ENCODE measurements at places on chromosomes 4 and X. TPM values are rescaled to one million over a fixed set of nuclear protein-coding genes. Genes with fewer than 3 reads are reported as not detected.

KLF8 gene
- polyA plus RNA-seq, result 1.9 TPM

KIAA1210 gene
- not detected for polyA plus RNA-seq

TRMT44 gene
- 5.3 TPM for polyA plus RNA-seq

MAGEA12 gene
- polyA plus RNA-seq, result not detected

HTRA3 gene
- 2.9 TPM for polyA plus RNA-seq

PHEX gene
- polyA plus RNA-seq, result 0.17 TPM

HS6ST2 gene
- not detected for polyA plus RNA-seq

TMEM150C gene
- polyA plus RNA-seq, result 0.96 TPM

ETDB gene
- polyA plus RNA-seq, result not detected

BEND2 gene
- polyA plus RNA-seq, result not detected

DNA sequence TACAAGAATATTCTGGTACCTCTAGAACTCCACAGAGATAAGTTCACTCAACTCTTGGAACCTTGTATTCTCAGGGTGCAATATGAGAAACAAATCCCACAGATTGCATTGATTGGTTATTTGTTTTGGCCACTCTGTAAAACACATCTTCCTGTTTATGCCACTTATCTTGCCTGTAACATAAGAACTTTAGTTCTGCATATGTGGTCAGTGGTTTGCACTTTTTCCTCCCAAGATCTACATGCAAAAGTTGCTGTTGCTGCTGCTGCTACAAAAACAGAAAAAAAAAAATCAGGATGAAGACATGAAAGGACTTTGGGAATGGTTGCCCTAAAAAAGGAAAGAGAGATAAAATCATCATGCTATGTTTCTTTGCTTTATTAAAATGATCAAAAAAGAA, 9.6 kb downstream of the ODAPH start:
- no peak for DNase-seq

- no peak for DNase-seq
These were observed 37.4 kb upstream of the STS start for GRCh38 chrX:7109838-7110793.

- DNase-seq, result no peak
These were observed 92.5 kb downstream of the TLL1 start for GRCh38 chr4:165965503-165965902.

DNA sequence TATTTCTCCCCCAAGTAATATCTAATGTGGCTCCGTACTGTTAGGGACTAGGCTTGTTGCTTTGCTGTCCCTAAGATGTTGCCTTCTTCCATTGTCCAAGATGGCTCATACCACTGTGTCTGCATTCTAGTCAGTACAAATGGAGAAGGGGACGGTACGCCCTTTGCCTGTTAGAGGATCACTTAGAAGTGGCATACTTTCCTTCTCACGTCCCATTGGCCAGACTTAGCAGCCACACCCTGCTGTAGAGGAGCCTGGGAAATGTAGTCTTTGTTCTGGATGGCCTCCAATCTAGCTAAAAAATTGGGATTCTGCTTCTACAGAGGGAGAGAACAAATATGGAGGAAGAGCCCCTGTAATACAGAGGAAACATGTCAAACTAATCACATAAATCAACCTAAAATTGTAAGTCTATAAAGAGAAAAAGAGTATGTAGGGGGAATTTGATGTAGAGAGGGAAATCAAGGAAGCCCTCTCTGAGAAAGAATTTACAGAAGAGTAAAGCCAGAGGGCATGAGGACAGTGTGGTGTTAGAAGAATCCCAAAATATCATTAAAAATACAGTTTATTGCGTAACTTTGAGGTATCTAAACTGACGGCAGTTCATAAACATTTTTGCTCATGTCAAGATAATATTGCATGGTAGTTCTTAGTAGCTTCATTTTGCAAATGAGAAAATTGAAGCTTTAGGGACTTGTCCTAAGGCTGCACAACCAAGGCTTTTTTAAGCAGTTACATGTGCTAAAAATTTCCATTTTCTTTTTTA, 15.1 kb downstream of the PRIMPOL start:
- DNase-seq, result no peak

GRCh38 chr4:88090898-88091297, 67.5 kb downstream of the ABCG2 start:
- no peak for DNase-seq

DNA sequence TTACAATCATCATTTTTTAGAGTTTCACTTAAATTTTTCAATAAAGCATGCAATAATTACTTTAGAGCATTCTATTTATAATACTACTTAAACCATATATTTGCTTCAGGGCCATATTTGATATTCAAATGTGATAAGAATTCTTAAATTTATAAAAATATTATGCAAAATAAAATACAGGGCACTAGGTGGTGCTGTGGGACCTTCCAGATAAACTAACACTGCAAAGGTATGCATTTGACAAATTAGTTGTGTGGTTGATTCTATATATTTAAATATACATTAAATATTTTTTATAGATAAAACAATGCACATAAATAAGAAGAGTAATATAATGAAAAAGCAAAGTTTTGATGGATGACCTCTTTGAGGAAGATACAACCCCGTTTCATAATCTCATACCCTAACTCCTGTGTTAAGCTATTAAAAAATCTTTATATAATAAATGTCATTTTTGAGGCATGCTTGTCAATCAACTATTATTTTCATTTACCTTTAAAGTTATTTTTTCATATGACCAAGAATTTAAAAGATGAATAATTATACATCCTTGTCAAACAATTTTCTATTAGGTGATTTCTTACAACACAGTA, 128.4 kb downstream of the REELD1 start:
- no peak for DNase-seq

GRCh38 chr4:145539671-145540070, 58.0 kb downstream of the SMAD1 start:
- no peak for DNase-seq

DNA sequence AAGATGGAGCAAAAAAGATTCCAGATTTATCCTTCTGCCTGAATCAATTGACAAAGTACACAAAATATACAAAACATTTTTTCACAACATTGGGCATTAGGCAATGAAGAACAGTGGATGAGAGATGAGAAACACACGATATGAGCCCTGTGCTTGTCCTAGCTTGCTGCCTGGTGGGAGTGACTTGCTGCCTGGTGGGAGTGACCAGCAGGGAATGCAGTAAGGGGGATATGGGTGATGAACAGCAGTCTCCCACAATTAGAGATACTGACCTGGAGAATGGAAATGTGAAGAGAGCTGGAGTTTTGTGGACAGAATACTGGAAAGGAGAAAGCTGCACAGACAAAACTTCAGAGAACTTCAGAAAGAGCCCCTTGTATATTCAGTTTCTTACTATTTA, 629.4 kb upstream of the FRG1 start:
- no peak for DNase-seq

DNA sequence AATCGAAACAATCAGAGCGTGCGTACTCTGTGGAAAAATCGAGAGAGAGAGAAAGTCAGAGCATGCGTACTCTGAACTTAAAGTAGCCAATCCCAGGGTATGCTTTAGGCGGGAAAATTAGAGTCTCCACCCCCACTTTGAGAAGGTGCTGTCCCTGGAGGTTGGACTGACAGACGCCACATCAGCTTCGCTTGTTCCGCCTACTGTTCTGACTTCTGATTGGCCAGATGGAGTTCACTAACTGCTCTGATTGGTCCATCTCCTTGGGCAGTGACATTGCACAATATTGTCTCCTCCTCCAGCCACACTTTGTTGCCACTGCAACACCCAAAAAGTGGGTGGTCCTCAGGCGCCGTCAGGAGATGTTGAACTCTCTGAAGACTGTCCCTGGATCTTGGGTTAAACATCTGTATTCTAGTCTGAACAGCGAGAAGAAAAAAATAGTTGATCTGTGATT, at the start of gene SSX5:
Gene SSX5 (minus strand): TSS at position 51 of the 457 bp plus-strand sequence. CDS start 1,437 bp downstream, outside the sequence.
- DNase-seq, result no peak

DNA sequence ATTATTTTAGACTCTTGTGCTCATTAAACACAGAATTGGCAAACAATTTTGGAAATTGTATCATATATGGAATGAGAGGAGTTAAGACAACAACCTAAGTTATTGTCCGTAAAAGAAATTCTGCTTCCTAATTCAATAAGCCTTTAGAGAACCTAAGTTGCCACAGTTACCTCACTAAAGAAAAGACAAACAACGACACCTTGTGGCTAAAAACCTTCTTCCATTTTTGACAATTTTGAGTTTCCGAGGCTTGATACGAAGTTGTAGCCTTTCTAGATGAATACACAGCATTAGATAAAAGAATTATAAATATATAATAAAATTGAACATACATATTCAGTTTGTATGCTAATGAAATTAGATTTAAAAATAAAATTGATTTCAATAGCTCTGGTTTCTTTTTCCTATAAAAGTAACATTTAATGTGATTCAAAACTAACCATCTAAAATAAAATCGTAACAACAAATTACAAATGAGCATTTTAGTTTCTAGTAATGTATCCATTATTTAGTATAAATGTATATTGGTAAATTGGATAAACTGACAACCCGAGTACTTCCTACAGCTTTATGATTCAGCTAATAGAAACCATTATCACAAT, 275.1 kb downstream of the GPM6A start:
- DNase-seq, result no peak

- DNase-seq, result no peak
These were observed 11.5 kb downstream of the HAND2 start for GRCh38 chr4:173518425-173519102.
